ENCODE measurements at places on chromosomes 7 and 10.

DNA sequence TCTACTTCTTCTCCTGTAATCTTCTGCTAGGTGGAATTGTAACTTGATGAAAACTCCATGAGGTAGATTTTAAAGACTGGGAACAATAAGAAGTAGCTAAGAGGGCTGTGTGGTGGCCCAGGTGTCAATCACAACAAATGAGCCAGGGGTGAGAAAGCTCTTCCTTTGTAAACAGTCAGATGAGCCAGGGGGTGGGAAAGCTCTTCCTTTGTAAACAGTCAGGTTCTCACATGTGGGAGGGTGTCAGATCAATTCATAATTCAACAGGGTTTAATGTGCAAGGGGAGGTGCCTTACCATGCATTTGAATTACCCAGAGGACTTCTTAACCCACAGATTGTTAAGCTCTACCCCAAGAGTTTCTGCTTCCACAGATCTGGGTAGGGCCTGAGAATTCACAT, 312.4 kb upstream of the AUTS2 start:
- DNase-seq, result no peak

DNA sequence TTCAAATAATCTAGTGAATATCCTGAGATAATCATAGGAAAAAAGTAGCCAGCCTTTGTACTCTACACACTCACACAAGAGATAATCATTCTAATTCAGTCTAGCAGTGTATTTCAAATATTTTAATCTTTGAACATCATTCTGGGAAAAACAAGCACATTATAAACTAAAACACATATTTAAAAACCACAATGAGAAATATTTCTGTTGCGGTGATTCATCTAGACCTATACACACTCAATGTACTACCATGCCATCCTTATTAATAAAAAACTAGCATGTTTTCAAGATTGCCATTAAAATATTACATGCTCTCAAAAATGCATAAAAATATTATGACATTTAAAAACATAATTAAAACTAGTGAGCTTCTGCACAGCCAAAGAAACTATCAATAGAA, 11.8 kb downstream of the COG5 start:
- DNase-seq, result no peak

GRCh38 chr7:69817121-69817520, 218.8 kb downstream of the AUTS2 start:
- DNase-seq, result no peak

- DNase-seq, result no peak
These were observed 57.4 kb downstream of the GPR158 start for GRCh38 chr10:25232204-25232603.

DNA sequence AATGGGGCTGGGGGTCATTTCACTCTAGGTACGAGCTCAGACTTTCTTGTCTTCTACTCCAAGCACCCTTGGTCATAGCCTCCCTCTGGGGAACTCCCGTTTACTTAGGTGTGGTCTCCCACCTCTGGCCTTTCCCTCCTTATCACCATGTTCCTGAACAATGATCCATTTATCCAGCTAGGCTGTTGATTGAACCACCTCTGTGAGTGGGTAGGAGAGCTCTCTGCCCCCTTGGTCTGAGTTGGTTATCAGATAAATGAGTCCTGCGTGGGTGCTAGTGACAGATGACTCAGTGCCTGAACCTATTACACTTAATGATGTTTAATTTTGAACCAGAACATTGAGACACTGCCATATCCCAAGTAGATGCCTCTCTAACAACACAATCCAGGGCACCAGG, 9.4 kb downstream of the BLNK start:
- no peak for DNase-seq

GRCh38 chr7:131011976-131012375, 278.0 kb upstream of the KLF14 start:
- no peak for DNase-seq

GRCh38 chr7:48575516-48575915, 348.8 kb upstream of the CDC14C start:
- no peak for DNase-seq

DNA sequence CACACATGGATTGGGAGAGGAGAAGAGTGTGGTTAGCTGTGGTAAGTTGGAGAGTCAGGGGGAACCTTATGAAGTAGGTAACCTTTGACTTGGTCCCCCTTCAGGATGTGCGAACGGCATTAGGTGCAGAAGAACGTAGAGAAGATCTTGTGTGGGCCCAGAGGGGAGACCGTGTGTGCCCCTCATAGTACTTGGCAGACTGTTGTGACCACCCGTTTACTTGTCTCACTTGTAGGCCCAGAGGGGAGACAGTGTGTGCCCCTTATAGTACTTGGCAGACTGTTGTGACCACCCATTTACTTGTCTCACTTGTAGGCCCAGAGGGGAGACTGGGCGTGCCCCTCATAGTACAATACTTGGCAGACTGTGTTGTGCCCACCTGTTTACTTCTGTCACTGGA, 2.6 kb downstream of the GTPBP4 start:
- DNase-seq, result no peak

DNA sequence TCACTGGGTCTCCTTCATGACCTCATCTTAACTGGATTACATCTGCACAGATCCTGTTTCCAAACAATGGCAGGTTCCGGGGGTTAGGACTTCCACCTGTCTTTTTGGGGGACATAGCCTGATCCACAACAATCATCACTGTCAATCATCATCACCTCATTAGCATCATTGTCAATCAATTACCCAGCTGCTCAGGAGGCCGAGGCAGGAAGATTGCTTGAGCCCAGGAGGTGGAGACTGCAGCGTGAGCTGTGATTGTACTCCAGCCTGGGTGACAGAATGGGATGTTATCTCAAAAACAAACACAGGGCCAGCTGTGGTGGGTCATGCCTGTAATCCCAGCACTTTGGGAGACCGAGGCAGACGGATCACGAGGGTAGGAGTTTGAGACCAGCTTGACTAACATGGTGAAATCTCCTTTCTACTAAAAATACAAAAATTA, 18.7 kb downstream of the AMZ1 start:
- DNase-seq, result no peak

GRCh38 chr7:128917122-128917521, 6.6 kb upstream of the KCP start:
- no peak for DNase-seq

- no peak for DNase-seq
These were observed 6.0 kb downstream of the SKIDA1 start for GRCh38 chr10:21519397-21519933.

DNA sequence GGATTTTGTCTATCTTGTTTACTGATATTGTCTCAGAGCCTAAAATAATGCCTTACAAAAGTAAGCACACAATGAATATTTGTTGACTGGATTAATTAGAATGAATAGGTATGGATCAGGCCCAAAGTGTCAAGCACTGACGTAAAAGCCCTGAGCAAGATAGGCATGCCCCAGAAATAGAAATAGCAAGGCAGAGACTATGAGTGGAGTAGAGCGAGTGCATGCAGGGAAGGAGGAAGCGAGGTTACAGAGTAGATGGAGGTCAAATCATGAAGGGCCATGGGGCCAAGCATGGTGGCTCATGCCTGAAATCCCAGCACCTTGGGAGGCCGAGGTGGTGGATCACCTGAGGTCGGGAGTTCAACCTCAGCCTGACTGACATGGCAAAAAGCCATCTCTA, 51.6 kb upstream of the SFTPD start:
- no peak for DNase-seq

DNA sequence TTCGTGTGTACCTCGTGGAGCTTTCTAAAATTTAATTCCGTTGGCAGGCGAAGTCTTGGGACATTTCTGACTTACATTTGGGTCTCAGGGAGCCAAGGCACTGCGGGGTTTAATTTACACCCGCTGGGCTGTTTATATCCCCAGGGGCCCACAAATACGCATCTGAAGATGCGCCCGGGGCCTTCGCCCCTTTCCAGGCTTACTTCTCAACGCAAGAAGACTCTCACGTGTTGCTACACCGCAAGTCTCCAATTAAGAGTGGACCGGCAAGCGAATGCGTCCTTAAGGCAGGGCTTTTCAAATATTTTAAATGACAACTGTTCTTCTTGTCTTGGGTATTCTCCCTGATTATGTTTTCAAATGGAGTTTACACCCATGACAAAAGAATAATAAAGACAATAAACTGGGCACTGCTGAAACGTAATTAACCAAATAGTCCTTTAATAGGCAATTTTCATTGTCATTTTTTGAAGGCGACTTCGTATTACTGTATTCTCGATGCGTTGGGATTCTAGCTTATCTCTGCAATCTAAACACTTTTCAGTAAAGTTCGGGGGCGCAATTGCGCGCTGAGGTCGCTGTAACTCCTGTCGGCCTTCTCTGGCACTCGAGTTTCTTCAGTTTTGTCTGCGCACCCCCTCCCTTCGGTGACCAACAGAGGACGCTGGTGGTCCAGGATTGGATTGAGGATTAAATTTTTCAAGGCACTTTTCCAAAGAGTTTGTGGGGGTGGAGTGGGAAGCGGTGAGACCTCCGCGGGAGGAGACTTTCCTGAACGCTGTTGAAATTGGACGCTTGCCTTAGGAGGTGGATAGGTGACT, 837 bp upstream of the IGFBP3 start:
- DNase-seq, result no peak

DNA sequence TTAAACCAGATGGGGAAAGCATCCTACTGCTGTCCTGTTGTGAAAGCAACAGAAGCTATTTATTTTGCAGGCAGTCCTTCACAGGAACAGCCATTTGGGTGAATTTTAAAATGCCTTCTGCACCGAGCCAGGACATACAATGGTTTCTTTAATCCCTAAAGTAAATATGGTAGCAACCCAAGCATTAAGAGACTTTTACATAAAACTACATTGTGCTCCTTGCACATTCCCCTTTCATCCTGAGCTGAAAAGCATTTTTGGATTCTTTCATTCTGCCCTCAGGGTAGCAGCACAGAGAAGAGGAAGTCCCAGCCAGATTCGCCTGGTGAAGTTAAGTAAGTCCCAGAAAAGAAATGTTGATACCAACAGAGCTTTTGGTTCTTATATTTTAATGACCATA, 84.0 kb upstream of the FAM3C start:
- DNase-seq, result no peak

- DNase-seq, result no peak
These were observed 17.5 kb upstream of the SNX8 start for GRCh38 chr7:2331707-2332106.

GRCh38 chr10:64813391-64813790, 1292.2 kb downstream of the REEP3 start:
- no peak for DNase-seq

DNA sequence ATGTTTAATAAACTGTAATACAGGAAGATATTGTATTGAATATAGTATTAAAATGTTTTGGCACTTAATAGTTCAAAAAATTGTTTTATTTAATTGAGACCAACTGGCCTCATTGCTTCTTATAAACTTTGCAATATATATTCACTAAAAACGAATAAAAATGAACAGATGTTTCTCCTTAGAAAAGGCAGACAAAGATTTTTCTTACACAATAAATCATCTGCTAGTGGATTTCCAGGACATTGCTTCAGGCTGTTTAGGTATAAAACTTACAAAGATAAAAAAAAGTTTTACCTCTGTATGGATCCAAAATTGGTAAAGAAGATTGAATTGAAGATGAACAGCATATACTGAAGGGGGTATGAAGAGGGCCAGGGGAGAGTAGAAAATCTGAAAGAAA, 143.6 kb downstream of the AGMO start:
- no peak for DNase-seq

DNA sequence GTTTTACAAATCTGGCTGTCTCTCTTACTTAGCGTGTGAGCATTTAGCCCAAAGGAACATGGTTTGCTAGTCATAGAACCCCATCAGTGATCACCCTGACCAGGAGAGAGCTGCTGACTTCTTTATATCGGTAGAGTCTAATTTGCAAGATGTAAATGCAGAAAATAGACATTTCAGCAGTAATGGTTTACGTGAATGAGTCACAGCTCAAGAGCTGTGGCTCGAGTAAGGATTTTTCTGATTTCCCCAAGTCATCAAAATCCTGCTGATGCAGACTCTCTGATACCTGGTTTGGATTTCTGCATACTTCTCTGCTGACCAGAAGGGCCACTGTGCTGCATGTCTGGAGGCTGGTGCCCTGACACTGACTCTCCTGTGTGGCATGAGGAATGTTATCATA, 25.7 kb downstream of the NUB1 start:
- DNase-seq, result no peak

DNA sequence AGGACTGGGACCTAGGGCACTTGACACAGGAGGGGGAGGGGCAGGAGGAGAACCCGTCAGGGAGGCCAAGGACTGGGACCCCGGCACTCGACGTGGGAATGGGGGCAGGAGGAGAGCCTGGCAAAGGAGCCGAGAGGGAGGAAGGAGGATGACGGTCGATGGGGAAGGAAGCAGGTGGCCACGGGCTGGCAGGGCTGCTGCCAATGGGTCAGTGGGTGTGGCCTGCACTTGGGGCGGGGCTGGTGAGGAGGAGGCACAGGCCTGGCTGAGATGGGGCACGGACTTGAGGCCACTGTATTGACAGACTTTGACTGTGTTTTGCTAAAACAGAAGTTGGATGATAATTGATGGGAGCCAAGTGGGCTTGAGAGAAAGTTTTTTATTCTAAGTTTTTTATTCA, 68.9 kb downstream of the RBM33 start:
- DNase-seq, result no peak

DNA sequence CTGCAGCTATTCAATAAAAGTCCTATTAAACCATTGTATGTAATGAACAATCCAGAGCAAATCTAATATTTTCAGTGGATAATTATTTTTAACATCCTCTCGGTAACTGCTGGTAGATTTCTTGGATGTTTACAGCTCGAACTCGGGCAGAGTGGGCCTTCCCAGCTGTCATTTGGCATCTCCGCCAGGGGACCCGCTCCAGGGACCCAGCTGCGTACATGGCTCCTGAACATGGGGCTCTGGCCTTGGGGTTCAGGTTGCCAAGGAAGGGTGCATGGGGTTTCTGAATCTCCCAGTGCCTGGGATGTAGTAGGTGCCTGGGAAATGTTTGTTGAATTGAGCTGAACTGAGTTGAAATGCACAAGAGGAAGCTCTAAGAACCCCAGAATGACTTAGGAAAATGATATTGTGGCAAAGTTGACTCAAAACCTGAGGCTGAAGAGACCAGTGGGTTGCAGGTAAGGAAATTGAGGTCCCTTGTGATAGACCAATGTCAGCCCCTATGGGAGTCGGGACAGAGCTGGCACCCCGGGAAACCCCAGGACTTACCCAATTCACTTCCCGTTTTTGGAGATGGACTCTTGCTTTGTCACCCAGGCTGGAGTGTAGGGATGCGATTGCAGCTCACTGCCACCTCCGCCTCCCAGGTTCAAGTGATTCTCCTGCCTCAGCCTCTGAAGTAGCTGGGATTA, 228.4 kb downstream of the CUX1 start:
- DNase-seq, result no peak

GRCh38 chr10:20272608-20273007, 456.4 kb downstream of the PLXDC2 start:
- DNase-seq, result no peak

- no peak for DNase-seq
These were observed 24.5 kb upstream of the KLF14 start for GRCh38 chr7:130758429-130759056.

GRCh38 chr10:85594239-85594638, 772.4 kb downstream of the GRID1 start:
- no peak for DNase-seq

- no peak for DNase-seq
These were observed 59.4 kb downstream of the FAM171A1 start for GRCh38 chr10:15311569-15312280.

Data from GM12892 (cell line).